ENCODE measurements at places on chromosomes 13 and 19. TPM values are rescaled to one million over a fixed set of nuclear protein-coding genes. Genes with fewer than 3 reads are reported as not detected.

Gene TEX101
- not detected for total RNA-seq

DNA sequence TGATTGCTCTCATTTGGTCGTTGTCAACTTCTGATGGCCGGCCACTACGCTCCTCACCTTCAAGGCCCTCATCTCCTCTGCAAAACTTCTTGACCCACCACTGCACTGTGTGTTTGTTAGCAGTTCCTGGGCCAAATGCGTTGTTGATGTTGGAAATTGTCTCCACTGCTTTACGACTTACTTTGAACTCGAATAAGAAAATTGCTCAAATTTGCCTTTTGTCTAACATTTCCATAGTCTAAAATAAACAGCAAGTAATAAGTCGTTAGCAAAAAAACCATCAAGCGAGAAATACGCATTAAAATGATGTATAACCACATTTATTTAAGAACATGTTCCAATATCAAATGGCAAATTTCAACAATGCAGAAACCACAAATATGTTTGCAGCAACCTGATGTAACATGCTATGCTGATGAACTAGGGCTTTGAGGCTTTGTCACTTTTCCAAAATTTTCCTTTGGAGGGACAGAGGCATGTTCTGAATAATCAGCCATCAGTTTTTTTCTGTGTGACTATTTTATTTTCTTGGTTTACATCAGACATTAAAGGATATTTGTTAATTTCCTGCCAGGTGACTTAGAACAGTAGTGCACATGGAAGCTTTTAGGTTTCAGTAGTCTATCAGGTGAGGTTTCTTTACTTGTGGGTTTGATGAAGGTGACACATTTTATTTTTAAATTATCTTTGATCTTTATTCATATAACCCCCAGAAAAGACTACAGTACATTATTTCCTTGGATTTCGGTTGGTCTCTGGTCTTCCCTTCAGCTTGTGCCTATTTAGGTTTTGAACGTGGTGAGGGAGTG, 74.7 kb upstream of the TEX29 start:
- no peak for DNase-seq

Gene CGB1
- total RNA-seq = not detected

DNA sequence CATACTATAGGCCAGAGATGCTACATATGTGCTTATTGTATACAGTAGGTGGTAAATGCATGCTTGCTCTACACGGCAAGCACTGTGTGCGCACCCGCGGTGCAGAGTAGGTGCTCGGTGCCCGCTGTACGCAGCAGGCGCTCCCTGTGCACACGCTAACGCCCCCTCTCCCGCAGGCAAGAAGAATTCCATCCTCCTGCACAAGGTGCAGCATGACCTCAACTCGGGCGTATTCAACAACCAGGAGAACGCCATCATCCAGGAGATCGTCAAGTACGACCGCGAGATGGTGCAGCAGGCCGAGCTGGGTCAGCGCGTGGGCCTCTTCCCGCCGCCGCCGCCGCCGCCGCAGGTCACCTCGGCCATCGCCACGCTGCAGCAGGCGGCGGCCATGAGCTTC, 17.7 kb downstream of the POLRMT start:
- DNase-seq = no peak

Measured in tibial nerve (tissue), 4 donors.